ENCODE measurements at places on chromosomes 2 and 18.

- no peak for DNase-seq
Measured at GRCh38 chr18:286515-287310, 18.9 kb upstream of the THOC1 start.

DNA sequence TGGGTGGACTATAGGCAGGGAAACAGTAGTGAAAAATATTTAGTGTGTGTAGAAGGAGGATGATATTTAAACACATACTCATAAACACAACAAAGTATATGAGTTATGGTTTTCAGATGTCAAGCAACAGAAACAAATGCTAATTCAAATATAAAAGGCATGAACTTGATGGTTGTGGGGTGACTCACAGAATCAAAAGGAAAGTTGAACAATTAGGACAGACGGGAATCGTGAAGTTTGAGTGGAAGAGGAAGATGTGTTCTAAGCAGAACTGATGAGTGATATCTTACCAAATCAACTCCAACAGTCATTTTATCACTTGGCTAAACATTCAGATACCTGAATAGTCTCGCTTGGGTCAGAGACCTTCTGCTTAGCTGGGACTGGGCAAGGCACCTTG lies 53.6 kb upstream of the ITGA6 start:
- DNase-seq, result no peak

GRCh38 chr18:62018034-62018758 lies 125.4 kb upstream of the RNF152 start:
- no peak for DNase-seq

DNA sequence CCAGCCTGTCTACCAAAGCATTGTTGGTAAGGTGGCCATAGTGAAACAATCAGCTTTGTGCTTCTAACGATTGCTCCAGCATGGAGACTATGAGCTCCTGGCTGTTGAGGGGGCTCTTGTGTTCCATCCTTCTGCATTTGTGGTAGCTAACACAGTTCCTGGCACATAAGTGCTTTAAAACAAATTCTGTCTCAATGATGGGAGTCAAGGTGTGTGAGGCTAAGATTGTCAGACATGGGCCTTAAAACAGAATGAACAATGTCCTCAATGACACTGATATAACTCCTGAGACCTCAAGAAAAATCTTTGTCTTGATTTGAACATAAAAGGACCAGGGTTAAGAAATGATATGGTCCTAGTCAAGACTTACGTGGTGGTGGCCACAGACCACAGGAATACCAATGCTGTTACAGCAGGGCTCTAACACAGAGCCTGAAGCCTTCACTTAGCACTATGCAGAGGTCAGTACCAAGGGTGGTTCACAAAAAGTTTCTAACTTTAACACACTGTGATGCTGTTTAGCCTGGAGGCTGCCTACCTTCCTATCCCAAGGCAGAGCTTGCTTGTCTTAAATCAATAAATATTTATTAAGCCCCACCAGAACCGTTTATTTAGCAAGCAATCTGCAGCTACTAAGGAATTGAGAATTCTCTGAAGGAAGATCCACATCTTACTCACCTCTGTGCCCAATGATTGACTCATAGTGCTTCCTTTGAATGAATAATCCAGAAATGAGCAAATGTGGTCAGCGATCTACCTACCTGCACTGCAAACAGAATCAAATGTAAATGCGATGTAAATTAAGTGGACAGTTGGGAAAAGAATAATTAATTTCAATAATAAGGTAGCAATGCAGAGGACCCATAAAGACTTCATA lies 35.1 kb downstream of the EVA1A start:
- no peak for DNase-seq

DNA sequence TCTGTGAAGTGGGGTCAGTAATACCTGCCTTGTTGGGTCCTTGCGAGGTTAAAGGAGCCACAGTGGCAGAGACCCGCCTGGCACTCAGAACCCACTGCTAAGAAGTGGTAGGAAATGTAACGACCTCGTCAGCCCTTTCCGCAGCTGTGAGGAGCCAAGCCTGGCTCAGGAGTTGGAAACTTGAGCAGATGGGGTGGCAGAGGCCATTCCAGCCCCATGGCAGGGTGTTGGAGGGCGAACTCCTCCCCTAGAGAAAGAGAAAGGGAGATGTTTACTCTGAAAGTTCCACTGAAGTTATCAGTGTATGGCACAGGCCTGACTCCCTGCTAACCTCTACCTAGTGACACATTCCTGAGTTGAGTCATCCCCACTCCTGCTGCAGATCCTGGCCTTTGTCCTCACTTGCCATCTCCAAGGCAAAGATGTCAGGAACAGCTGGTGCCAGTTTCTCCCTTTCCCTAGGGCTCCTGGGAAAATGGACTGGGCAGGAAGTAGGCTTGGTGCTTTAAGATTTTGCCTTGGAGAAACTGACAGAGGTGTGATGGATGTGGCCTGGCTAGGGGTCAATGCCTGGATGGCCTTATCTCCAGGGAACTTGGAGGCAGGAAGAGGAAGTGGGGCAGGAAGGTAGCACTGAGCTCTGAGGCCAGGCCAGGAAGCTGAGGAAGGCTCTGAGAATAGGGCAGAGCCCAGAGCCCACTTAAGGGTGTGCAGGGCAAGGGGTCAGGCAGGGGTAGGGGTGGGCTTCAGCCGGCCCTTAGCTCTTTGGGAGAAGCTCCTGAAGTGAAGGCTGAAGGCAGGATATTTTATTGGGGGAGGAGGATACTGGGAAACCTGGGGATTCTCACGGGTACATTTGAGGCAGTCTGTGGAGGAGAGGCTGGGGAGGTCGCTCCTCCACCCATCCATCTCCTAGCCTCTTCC lies 888 bp downstream of the VAMP5 start:
- DNase-seq, result no peak

GRCh38 chr2:156748221-156748620 lies 312.0 kb downstream of the GPD2 start:
- DNase-seq, result no peak

- no peak for DNase-seq
Measured at GRCh38 chr2:127593228-127594115, 52.5 kb upstream of the GPR17 start.

Data from NCI-H1092 (cell line).